ENCODE measurements at places on chromosomes 3 and 15.

- no peak for DNase-seq
These were observed 230.0 kb upstream of the MCTP2 start for GRCh38 chr15:94001255-94001801.

DNA sequence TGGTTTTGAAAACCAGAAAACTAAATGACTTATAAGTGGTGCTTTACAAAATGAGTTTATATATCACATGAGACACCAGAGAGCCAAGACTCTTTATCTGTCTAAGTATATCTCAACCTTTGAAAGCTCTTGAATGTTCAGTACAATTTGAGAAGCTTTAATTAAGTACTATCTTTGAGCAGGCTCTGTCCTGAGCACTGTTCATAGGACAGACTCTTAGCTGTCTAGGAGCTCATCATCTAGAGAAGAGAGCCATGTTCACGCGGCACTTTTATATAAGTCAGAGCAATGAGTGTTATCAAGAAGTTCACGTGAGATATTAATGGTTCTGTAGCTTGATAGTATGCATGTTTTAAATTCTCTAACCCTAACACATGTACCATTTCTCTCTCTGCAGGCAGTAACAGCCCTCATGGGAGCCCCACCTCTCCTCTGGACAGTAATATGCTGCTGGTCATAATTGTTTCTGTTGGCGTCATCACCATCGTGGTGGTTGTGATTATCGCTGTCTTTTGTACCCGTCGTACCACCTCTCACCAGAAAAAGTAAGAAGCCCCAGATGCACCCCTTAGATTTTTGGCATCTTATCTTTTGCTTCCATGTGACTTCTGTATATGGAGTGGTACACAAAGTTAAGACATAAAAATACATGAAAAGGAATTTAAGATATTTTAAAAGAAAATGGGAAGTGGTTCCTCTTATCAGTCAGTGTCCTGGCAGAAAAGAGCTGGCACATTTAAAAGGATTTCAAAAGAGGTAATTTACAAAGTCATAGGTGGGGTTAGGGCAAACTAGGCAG is 86.0 kb downstream of the HCN4 start:
- DNase-seq: no peak

GRCh38 chr3:11300970-11301369 is 28.8 kb downstream of the ATG7 start:
- DNase-seq: peak; percentile 65

DNA sequence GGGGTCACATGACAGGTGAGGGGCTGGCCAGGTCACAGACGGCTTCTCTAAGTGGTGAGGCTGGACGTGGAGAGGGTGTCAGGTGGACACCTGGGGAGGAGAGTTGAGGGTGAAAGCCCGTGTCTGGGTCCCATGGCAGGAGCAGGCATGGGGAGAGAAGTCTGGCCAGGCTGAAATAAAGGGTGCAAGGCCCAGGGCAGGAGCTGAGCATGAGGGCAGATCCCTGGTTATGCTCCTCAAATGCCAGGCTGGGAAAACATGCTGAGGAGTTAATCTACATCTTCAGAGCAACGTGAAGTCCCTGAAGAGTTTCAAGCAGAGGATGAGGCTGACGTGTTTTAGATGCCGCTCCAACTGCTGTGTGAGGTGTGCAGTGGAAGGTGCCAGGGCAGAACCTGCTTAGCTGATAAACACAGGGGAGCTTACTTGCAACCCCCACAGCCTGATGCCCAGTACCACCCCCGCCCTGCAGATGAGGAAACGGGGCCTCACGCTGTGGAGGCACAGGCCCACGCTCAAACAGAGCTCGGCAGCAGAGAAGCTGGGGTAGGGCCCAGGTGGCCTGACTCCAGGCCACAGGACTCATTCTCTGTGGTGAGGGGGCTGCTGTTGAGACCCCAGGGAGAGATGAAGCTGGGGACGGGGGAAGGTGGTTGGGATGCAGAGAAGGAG is 40.5 kb downstream of the HCN4 start:
- no peak for DNase-seq

Measured in GM10248 (cell line).